ENCODE measurements at places on chromosomes 6 and 20.

- no peak for DNase-seq
Observed at GRCh38 chr6:113901482-113901881, 44.3 kb downstream of the MARCKS start.

DNA sequence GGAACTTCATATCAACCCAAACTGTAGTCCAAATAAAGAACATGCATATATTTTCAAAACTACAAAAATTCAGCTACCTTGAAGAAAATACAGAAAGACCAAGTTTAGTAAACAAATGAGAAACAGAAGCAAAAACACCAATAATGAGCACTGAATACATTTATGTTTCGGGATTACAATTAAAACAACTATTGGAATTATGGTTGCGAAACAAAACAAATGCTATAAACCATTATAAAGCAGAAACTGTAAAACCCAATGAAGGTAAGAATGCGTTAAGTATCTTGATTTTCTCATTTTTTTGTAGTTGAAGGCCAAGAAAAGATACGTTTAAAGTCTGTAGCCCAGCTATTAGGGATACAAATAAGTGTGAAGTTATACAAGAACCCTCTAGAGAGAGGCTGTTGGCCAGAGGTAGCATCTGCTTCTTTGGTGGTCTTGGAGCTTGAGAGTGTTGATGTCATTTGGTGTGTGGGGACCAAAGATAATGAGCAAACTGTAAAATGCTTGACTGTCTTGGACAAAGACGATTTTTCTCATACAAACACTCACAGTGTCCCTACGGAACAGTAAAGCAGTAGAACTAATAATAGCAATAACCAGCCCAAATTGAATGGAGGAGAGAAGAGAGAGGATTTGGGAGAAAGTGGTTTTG is 111.5 kb downstream of the PRND start:
- no peak for DNase-seq

DNA sequence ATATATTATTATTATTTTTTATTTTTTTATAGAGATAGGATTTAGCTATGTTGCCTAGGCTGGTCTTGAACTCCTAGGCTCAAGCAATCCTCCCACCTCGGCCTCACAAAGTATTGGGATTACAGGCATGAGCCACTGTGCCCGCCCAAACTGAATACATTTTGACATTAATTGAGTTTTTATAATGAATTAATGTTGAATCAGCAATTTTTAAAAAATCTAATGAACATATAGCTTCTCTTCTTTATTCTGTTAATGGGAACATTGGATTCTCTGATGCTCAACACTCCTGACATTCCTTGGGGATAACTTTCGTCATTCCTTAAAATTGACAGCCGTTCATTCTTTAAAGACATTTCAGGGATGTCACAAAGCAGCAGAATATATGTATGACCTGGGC is 52.4 kb downstream of the ANKS1A start:
- no peak for DNase-seq

DNA sequence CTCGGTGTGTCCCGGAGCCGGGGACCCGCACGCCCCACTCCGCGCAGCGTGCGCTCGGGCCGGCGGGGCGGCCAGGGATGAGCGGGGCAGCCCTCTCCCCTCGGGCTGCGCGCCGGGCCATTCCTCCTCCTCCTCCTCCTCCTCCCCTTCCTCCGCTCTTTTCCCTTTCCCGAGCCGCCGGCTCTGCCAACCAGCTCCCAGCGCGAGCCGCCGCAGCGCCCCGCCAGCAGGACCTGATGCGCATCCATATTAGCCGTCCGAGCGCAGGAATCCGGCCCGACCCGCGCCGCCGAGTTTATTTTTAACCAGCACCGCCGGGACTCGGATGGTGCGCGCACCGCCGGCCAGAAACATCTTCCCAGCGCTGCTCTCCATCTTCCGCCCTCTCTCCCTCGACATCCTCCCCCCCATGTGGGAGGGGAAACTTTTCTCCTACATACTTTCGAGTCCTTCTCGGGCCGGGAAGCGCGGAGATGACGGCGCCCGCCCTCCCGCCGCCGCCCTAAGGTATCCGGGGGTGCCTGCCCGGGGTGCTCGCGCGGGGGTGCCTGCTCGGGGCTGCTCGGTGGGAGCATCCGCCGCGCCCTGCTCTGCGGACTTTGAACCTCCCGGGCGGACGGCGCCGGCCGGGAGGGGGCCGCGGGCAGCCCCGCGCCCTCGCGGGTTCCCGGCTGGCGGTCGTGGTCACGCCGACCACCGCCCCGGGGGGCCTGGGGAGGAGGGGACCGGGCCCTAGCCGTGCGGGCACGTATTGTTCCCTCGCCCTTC is 619 bp downstream of the RREB1 start:
- DNase-seq, result no peak

DNA sequence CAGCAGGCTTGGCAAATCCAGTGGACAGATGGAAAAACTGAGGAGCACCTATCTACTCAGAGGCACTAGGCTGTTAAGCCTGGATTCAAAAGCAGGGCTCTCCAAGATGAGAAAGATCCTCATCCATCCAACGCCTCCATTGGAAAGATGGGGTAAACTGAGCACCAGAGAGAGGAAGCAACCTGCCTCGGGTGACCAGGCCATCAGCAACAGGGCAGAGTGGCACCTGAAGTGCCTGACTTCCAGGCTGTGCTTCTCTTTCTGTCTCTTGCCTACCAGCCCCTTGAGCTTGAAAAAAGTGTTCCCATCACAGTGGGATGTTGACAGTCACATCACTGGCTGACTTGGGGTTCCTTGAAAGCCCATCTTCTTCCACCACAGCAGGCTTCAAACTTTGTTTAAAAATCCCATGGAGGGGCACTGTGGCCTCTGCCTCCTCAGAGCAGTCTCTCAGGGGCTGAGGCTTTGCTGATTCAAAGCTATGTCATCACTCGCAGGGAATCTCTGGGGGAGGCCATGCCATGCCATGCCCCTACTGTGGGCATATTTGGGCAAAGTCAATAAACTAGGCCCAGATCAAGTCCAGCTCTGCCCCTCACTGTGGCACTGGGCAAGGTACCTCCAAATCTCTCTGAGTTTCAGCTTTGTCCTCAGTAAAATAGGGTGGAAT is 44.8 kb upstream of the TGM2 start:
- no peak for DNase-seq

DNA sequence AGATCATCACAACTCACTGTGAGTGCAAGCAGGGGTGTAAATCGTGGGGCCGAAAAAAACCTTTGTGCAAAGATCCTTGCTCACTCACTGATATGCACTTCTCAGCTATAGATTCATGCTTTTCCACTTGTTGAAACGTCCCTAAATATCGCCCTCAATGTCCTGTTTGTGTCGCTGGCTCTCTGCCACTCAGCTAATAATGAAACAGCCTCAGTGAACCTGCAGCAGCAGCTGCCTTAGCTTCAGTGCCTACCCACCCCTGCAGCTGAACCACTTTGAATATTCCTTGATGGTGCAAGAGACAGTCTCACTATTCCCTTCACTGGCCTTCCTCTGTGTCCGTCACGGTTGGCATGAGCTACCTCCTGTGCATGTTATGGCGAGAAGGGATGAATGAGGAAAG is 128.9 kb upstream of the NAA20 start:
- DNase-seq, result no peak

DNA sequence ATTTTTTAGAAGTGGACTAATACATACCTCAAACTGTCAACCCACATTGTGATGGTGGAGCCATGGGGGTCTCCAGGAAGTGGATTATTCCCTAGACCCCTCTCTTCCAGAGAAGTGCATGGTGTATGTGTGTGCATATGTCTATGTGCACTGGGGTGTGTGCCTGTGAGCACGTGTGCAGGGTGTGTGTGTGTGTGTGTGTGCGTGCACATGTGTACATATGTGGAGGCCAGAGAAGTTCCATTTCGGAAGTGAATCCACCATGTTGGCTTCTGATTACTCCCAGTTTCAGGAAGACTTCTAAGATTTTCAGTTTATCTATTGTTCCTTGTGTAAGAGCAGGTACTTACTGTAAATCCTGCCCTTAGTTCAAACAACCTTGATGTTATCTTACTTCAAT is 208.5 kb upstream of the SULF2 start:
- no peak for DNase-seq

DNA sequence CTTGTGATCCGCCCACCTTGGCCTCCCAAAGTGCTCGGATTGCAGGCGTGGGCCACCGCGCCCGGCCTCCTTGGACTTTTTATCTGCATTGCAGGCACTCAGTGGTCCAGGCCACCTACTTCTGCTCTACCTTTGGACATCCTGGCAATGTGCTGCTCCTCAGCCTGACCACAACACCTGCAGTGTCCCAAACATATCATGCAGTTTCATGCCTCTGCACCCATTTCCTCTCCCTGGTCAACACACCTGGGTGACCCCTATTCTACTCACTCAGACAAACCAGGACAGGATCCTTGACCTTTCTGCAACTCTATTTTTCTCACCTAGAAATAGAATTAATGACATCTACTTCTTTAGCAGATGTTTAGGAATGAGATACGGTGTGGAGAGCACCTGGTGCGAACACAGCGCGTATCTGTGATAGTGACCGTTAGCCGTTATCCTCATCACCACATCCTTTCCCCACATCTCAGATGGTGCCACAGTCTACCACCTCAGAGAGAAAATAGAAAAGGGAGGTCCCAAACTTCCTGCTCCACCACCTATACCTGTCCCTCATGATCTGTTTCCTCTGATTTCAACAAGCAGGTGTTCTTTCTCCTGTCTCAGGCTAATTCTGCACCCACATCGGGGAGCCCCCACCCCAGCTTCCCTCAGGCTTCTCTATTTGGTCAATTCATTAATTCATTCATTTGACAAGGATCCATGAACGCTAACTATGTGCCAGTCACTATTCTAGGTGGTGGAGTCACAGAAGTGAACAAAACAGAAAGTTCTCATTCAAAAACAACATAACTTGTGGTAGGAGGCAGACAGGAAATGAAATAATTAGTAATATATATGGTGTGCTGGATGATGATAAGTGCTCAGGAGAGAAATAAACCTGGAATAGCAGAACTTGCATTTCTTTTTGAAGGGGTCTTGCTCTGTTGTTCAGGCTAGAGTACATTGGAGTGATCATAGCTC is 4.3 kb upstream of the BTN3A2 start:
- no peak for DNase-seq

- no peak for DNase-seq
Observed at GRCh38 chr6:5778317-5778857, 228.3 kb downstream of the NRN1 start.

- DNase-seq, result no peak
Observed at GRCh38 chr20:21183722-21184121, 57.8 kb downstream of the KIZ start.

- DNase-seq, result no peak
Observed at GRCh38 chr6:106804346-106805335, 169.9 kb downstream of the CD24 start.

GRCh38 chr6:80528115-80528514 is 421.6 kb downstream of the BCKDHB start:
- no peak for DNase-seq

DNA sequence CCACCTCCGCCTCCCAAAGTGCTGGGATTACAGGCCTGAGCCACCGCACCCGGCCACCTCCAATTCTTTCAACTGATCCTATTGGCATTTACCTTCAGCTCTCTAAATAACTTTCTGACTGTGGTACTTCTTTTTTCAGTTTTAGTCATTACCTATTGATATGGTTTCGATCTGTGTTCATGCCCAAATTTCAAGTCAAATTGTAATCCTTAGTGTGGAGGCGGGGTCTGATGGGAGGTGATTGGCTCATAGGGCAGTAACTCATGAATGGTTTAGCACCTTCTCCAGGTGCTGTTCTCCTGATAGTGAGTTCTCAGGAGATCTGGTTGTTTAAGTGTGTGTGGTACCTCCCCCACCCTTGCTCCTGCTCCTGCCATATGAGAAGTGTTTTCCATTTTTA is 140.9 kb downstream of the LPA start:
- no peak for DNase-seq

DNA sequence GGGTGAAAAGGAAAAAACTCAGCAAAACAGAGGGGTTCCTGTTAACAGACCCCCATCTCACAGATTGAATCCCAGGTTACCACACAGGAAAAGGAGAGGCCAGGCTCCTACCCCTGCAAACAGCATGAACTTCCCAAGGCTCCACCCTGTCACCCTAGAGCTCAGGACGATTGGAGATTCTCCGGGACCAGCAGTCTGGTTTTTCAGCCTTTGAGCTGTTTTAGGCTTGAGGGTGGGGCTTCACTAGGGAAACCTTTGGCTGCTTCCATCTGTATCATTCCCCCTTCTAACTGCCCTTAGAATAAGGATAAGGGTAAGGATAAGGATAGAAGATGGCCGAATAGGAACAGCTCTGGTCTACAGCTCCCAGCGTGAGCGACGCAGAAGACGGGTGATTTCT is 16.0 kb downstream of the C6orf58 start:
- no peak for DNase-seq

DNA sequence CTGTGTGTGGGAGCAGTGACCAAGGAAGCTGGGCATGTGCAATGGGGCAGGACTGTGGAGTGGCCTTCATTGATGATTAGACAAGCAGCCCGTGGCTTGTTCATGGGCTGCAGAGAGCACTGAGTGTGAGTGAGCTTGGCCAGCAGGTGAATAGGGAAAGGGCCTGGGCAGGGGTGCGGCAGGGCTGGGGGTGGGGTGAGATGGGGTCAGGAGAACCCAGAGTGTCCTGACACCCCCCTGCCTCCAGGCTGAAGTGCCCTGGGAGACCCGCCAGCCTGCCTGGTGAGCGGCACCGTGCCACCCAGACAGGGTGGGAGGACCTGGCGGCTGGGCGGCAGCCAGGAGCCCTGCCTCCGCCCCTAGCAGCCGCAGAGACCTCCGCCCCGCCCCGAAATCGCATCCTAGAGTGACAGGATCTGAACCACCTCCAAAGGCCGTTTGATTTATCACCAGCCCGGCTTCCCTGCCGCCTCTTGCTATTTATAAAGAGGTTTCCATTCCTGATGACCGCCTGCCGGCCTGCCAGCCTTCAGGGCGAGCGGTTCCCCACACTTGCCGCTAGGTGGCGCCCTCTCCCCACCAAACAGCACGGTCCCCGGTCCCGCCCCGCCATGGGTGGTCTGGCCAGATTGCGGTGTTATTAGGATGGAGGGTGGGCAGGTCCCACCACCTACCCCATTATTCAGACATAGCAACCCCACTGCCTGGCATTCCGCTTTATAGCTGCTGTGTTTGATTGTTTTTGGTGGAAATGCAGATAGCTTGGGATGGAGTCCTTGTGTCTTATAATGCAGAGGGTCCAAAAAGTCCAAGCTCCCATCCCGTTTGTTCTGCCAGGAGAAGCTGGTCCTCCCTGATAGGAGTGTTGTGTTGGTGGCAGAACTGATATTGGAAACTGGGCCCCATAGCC is 3.5 kb downstream of the MYLK2 start:
- no peak for DNase-seq

DNA sequence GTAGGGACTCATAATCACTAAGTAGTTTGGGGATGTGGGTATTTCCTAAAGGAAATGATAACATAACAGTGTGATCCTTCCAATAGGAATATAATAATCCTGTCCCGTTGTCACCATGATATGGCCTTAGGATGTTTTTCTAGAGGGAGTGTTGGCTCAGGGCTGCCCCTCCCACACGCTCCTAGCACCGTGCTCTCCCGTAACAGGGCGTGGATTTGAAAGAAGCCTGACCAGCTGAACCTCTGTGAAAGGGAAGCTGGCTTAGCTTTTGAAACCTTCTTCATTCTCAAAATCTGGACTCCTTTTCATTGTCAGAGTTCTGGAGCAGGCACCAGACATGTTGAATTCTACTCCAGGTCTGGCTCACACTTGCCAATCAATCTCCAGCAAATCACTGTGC is 103.4 kb upstream of the SASH1 start:
- DNase-seq, result no peak

- no peak for DNase-seq
Observed at GRCh38 chr6:2948228-2949025, 22.9 kb downstream of the SERPINB6 start.

- peak; percentile 11 for DNase-seq
Observed at GRCh38 chr20:58086763-58087561, 141.5 kb downstream of the ANKRD60 start.

All from keratinocyte (primary cell).